Activated naive CD4-positive, alpha-beta T cell treated with anti-CD3 and anti-CD28 coated beads, Interleukin-2, amount 50 U/mL, for 72 hours (primary cell): ENCODE measurements at places on chromosomes 4 and X. TPM values are rescaled to one million over a fixed set of nuclear protein-coding genes. Genes with fewer than 3 reads are reported as not detected.

DNA sequence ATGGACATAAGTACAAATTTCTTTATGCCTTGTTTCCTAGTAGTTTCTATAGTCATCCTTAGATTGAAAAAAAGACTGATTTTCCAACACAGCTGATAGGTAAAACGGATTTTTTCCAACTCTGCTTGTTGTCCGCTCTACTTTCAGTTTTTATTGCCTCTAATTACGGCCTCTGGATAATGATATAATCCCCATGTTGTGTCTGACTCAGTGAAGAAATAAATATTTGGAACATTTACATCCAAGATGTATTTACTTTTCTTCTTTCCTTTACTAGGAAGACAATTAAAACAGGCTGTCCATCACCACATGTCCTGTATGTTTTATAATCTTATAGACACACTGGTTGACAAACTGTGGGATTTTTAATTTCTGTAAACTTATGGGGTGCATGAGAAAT is 6.8 kb upstream of the CXCL3 start:
- DNase-seq: no peak

- no peak for DNase-seq
These were observed 11.7 kb downstream of the OTUD5 start for GRCh38 chrX:48945517-48946348.

DNA sequence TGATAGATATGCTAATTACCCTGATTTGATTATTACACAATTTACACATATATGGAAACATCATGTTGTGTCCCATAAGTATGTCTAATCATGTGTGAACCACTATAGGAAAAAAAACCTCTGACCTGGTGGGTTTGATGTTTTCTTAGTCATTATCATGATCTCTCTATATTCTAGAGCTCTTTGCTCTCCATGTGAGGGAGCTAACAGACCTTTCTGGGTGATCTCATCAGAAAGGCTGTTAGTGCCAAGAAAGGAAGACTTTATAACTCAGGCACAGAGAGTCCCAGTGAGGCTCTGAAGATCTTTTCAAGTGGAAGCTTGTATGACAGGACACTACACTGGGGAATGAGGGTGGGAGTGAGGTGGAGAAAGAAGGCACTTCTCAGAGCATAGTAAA is 527.7 kb upstream of the MAGEB2 start:
- DNase-seq: no peak

DNA sequence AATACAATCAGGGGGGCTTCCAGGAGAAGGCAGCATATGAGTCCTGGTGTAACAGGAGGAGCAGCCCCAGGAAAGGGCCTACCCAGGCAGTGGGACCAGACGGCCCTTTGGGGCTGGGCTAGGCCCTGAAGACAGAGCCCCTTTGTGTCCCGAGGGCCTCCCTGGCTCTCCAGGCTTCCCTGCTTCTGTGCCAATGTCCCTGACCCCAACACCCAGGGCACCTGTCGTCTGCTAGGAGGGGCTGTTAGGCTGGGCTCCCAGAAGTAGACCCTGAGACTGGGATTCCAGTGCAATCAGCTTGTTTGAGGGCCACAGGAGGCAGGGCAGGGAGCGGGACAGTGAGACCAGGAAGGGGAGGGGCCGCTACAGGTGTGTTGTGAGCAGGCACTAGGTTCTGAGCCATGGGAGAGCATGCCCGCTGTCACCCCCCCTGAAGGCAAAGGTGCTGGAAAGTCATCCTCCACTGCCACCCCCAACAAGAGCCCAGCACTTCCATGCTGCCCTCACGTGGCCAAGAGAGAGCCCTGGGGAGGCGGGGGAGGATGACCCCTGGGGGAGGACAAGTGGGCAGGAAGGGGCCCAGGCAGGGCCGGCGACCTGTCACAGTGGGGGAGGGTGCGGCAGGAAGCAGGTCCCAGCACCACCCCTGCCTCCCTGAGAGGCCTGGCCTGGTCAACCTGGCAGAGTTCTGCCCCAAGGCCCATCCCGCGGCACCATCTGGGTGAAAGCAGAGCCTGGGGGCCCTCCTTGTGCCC is 64.8 kb downstream of the ADRA2C start:
- no peak for DNase-seq

DNA sequence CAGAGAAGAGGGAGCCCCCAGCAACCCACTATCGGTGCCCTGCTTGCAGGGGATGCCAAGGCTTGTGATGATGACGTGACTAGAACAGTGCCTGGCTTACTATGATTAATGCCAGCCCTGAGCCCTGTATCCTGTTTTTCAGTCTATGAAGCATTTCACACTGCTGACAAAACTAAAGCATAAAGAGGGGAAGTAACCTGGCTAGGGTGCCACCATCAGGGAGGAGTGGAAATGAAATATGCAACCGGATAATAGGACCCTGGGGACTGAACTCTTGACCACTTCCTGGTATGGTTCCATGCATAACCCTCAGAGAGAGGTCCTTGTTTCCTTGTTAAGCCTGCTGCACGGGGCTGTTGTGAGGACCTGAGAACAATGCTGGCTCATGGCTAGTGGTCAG is 50.3 kb downstream of the MED28 start:
- no peak for DNase-seq

DNA sequence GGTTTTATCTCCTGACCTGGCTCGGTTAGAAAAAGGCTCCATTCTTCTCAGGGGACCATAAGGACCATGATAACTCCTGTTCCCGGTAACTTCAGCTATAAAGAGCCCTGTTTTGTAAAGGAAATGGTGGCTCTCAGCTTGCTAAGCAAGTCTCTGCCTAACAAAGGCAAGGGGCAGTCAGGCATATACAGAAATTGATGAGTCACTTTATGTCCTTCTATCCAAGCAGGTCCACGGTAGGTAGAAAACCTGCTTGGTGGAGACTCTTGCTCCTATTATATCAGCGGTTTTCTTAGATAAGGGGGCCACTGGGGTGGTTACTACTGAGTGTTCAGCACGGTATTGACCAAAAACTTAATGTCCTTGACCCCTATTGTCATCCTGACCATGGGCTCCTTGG is 203.0 kb upstream of the KLF8 start:
- DNase-seq: no peak

DNA sequence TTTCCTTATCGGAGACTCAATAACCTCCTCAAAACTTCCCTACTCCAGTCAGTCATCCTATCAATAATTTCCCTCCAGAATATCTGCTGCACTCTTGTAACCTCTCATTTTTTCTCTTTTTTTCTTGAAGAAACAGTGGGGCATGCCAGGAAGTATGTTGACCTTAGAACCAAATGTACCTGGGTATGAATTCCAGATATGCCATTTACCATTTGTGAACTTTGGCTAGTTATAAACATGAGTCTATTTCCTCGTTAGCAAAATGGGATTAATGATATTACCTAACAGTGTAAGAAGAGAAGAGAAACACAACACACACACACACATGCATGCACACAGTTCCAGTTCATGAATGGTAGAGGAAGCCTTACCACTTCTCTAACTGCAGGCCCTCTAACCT is 578.2 kb downstream of the FAM133A start:
- DNase-seq: no peak

- DNase-seq: no peak
These were observed 71.8 kb downstream of the NBDY start for GRCh38 chrX:56800801-56801200.

C4orf36 gene
- not detected for total RNA-seq

BMX gene
- not detected for total RNA-seq

SATL1 gene
- not detected for total RNA-seq

DGAT2L6 gene
- total RNA-seq: not detected

SAGE1 gene
- total RNA-seq: not detected
